Stimulated activated CD8-positive, alpha-beta memory T cell treated with anti-CD3 and anti-CD28 coated beads, Interleukin-7, amount 100 ng/mL, for 1 hour (primary cell): ENCODE measurements at places on chromosomes 4 and X.

- DNase-seq = no peak
These were observed 243.4 kb upstream of the GK2 start for GRCh38 chr4:79651456-79651855.

GRCh38 chr4:38099908-38100407 lies 139.8 kb downstream of the PTTG2 start:
- DNase-seq = no peak

GRCh38 chr4:31416498-31416897 lies 696.3 kb downstream of the PCDH7 start:
- DNase-seq = no peak

DNA sequence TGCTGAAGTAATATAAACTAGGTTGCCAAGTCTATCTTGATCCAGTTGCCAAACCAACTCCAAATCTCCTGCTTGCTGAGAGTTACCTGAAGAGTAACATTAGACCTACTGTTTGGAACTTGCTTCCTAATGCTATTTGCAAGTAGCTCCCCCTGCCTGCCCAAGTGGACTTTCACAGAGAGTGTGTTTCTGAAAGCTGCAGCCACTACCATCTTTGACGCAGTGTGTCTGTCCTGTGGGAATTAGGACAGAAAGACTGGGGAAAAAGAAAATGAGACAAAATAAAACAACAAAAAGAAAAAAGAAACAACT lies 195.0 kb upstream of the HS3ST1 start:
- DNase-seq = no peak

GRCh38 chrX:45172890-45173289 lies 27.8 kb downstream of the DIPK2B start:
- DNase-seq = no peak

DNA sequence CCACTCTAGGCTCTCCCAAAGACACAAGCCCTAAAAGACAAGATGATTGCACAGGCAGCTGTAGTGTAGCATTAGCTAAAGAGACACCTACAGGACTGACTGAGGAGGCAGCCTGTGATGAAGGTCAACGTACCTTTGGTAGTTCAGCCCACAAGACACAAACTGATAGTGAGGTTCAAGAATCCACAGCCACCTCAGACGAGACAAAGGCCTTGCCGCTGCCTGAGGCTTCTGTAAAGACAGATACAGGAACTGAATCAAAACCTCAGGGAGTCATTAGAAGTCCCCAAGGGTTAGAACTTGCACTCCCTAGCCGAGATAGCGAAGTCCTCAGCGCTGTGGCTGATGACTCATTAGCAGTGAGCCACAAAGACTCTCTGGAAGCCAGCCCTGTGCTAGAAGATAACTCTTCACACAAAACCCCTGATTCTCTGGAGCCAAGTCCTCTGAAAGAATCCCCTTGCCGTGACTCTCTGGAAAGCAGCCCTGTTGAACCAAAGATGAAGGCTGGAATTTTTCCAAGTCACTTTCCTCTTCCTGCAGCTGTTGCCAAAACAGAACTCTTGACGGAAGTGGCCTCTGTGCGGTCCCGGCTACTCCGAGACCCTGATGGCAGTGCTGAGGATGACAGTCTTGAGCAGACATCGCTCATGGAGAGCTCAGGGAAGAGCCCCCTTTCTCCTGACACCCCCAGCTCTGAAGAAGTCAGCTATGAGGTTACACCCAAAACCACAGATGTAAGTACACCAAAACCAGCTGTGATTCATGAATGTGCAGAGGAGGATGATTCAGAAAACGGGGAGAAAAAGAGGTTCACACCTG lies 306.3 kb downstream of the ANK2 start:
- DNase-seq = peak; percentile 31

- no peak for DNase-seq
These were observed 50.9 kb upstream of the FAM241A start for GRCh38 chr4:112094330-112094729.

- no peak for DNase-seq
These were observed 35.7 kb upstream of the FAM241A start for GRCh38 chr4:112109360-112110058.

GRCh38 chr4:31539284-31540069 lies 819.3 kb downstream of the PCDH7 start:
- no peak for DNase-seq

- DNase-seq = no peak
These were observed 146.8 kb upstream of the NALF2 start for GRCh38 chrX:69357317-69357716.

DNA sequence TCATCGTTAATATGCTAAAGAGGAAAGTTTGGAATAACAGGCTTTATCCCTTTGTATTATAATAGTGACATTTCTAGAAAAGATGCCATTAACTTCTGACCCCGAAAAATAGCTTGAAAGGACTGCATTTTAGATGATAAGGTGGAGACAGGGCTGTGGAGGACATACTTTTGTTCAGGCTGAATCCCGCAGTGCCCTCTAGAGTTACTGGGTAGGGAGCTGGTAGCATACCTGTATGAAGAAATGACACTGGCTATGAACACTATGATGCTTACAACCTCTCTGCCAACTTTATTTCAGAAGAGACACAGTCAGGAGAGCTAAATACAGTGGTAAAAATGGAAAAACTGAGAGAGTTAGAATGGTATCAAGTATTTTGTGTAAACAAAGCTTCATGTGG lies 8.1 kb downstream of the IL1RAPL1 start:
- no peak for DNase-seq

GRCh38 chr4:32771491-32771890 lies 2051.3 kb downstream of the PCDH7 start:
- DNase-seq = no peak

DNA sequence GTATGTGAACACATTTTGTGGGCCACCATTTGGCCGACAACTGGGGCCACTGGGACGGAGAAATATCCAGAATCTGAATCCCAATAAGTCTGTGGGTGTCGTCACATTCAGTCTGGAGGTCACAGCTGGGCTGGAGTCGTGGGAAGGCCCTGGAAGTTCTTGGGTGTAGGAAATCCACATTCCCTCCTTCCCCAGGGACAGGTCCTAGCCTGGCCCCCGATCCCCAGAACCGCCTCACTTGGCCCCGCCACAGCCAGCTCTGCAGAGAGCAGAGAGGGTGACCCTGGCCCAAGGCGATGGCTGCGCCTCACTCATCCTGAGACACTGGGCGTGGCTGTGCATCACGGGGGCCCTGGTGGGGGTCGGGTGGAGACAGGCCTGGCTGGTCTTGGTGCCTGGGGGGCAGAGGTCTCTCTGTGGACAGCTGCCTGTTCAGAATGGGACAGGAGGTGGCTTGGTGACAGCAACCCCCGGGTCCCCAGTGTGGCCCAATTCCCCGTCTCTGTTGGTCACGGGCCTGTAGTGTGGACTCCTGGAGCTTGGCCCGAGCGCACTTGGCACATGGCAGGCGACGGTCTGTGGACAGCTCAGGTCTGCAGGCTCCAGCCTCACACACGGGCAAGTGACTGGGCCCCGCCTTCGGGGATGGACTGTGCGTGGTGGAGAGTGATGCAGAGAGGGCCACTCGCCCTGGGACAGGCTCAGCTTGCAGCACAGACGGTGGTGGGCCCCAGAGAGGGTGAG lies 16.4 kb downstream of the DOK7 start:
- no peak for DNase-seq

DNA sequence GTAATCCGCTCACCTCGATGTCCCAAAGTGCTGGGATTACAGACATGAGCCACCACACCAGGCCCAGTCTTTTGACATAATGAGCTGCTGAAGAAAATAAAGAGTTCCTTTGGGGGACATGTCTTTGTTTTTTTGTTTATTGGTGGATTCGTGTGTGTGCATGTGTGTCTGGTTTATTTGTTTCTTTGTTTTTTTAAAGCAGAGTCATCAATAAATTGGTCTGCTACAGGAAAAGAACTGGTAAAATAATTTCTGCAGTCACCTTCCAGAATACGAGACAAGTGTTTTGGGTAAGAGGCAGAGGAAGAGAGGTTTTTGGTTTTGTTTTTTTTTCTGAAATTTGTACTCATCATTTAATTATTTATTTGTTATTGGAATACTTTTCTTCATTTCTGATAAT lies 51.5 kb upstream of the PPP3CA start:
- DNase-seq = no peak

- no peak for DNase-seq
These were observed 31.4 kb downstream of the TBC1D1 start for GRCh38 chr4:37922328-37922727.

- DNase-seq = no peak
These were observed 388.8 kb upstream of the EPHA5 start for GRCh38 chr4:66059136-66059535.

DNA sequence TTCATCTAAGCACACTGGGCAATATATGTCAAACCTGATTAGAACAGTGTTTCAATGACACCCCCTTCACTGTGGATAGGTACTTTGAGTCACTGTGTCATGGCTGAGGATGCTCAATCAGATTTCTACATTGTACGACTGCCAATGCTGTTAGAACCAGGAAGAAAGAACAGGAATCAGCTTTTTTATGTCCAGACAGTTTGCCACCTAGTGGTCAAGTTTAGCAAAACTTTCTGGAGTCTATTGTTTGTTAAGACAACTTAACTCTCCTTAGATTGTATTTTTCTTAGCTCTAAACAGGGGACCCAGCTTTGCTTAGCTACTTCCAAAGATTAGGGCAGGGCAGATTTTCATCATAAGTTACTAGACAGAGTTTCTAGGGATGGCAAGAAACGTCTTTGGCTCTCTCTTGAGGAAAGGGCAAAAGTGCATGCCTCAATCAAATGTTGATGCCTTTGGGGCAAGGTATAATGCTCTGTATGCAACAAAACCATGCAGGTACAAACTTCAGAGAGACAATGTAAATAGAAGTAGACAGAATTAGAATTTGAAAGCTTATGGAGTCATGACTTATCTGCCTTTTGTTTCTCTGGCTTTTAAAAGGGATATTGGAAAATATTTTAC lies 40.5 kb upstream of the BMP3 start:
- DNase-seq = no peak

- DNase-seq = no peak
These were observed 241.4 kb downstream of the UGT8 start for GRCh38 chr4:114839986-114840385.

DNA sequence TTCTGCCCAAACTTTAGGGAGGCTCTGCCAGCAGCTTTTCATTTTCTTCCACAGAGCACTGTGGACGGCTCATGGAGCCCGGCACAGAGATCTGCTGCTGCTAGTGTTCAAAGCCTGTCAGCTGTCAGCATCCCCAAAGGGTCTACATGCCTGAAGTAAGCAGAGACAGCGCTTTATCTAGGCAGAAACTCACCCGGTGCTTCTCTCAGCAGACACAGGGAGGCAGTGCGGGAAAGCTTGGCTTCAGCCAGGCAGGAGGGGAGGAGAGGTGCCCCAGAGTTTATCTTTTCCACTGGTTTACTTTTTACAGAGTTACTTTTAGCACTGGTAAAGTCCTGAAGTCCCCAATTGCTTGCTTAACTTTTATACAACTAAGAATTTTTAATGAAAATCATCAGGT lies 339.3 kb downstream of the NKX6-1 start:
- DNase-seq = no peak

DNA sequence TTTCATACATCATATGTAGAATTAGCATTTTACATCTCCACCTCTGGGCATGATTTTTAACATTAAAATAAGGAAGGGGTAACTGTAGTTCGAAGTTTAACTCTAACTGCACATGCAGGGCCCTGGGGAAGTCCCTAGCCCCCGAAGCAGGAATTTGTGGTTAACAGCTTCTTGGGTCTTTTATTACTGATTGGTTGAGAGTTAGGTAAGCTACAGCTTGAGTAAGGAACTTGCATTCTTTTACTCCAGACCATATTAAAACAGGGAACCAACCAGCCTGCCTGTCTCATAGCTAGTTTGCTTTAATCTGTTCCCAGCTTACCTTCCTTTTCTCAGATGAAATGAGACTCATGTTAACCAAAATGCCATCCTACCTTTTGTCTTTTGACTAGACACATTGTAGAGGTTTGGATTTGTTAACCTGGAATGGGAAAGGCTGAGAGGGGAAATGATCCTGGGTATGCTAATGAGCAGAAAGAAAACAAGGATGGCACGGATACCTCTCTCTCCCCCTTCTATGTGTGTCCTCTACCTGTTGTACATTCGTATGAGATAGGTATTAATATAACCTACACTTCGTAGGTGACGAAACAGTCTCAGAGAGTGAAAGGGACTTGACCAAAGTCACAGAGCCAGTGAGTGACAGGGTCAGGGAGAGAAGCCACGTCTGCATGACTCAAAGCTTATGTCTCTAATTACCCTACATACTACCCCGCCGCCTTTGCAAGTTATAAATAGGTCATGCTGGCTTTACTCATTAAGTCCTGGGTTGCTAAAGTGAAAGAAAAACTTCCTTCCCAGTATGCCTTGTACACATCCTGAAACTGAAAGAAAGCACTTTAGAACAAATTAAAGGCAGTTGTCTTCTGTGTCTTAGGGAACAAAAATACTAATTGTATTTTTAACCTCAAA lies 119.5 kb upstream of the AFF2 start:
- no peak for DNase-seq
